Mammary microvascular endothelial cell (primary cell): ENCODE measurements at places on chromosomes 3 and 15. TPM values are rescaled to one million over a fixed set of nuclear protein-coding genes. Genes with fewer than 3 reads are reported as not detected.

Gene SEMA6D
- 7.0 and 11.2 TPM in 2 replicates for total RNA-seq

Gene PAK6
- total RNA-seq, result 0.20 TPM in 1 of 2 replicates, not detected in the other

Gene STRC
- not detected in 2 replicates for total RNA-seq

Gene PLSCR5
- total RNA-seq, result not detected in 2 replicates

Gene OR5K2
- not detected in 2 replicates for total RNA-seq

Gene ARHGAP31
- total RNA-seq, result 34.0 and 36.2 TPM in 2 replicates
